T-cell (primary cell): ENCODE measurements at places on chromosomes 1 and 21. TPM values are rescaled to one million over a fixed set of nuclear protein-coding genes. Genes with fewer than 3 reads are reported as not detected.

DNA sequence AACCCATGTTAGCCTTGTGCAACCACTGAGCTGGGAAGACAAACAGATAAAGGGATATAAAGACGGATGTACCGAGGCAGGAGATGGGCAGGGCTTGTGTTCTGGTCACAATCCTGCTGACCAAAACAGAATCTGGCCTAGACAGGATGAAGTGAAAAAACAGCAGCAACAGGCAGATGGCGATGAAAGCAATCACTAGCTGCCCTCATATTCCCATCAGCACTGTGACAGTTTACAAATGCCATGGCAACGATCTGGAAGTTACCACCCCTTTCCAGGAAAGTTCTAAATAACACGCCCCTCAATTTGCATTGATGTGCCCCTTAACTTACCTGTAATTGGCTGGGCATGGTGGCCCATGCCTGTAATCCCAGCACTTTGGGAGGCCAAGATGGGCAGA lies 40.6 kb upstream of the CD46 start:
- no peak for DNase-seq

TSNAX gene
- 40.6 TPM for total RNA-seq

DNA sequence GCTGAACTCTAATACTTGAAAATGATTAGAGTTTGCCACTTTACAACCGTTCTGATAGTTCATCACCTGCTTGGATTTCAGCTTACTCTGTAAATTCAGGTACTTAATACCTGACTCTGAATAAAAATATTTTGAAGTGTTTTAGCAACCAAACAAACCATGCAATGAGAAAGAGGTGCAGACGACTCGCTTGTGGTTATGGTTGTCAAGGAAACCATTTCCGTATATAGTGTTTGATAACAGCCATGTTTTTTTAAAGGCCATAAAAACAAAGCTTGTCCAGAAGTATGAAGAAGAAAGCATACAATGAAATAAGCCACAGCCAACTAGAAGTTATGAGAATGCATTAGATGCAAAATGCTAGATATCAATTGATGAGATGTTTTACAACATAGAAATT lies 167.2 kb upstream of the HMCN1 start:
- peak; percentile 49 for DNase-seq

GRCh38 chr1:202661136-202661845 lies 49.0 kb downstream of the SYT2 start:
- DNase-seq: no peak

DNA sequence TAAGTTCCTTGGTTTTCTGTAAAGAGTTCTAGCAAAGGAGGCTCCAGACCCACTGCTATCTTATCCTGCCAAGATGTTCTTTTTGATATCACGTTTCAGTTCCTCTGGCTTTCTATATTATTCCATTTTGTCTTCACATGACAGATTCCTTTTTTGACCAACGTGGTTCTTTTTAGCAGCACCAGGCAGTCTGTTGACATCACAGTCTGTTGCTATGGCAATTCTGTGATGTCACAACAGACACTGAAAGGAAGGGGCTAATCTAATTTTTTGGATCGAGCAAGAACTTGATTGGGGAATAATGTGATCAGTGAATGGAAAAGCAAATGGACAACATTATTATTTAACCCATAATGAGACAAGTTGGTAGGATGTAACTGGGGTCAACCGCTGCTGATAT lies 64.5 kb upstream of the GOLT1A start:
- no peak for DNase-seq

GRCh38 chr1:42929434-42930177 lies 29.1 kb downstream of the SLC2A1 start:
- no peak for DNase-seq

DNA sequence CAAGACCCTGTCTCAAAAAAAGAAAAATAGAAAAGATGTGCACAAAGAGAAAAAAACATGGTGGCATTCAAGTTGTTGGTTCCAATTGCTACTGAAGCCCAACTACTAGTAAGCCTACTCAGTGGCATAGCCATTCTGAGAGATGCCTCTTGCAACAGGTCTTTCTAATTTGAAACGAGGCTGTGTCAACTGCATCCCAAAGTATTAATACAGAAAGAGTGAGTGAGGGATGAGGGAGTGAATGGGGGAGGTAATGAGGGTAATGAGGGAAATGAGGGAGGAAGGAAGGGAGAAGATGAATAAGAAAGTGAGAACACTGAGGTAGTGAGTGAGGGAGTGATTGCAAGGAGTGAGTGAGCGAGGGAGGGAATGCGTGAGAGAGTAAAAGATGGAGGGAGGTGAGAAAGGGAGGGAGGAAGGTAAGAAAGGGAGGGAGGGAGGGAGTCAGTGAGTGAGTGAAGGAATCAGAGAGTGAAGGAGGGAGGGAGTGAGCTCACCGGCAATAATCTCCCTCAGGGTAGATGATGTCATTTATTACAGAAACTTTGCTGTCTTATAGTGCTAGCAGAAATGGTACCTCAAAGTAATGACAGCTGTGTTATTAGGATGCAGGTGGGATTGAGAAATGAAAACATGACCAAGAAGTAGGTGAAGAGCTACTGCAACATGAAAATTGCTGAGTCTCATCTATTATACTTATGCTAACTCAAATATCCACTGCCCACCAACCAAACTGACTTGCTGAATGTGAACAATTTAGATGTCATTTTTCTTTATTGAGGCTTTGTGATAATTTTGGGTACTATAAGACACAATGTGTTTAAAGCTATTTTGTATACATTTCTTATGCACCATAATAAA lies 75.6 kb upstream of the ADAM30 start:
- DNase-seq: no peak

GRCh38 chr1:95852483-95853070 lies 618.6 kb downstream of the RWDD3 start:
- DNase-seq: no peak

- DNase-seq: no peak
Observed at GRCh38 chr1:97570691-97571090, 350.1 kb downstream of the DPYD start.

- no peak for DNase-seq
Observed at GRCh38 chr21:18335651-18336236, 67.8 kb downstream of the TMPRSS15 start.

GRCh38 chr1:221045842-221046831 lies 166.9 kb downstream of the HLX start:
- DNase-seq: no peak

TSPAN1 gene
- 0.53 TPM for total RNA-seq

GRCh38 chr1:18288722-18289121 lies 181.1 kb downstream of the IGSF21 start:
- no peak for DNase-seq

GRCh38 chr21:38297194-38297631 lies 40.4 kb downstream of the KCNJ15 start:
- DNase-seq: no peak

LEMD1 gene
- 0.69 TPM for total RNA-seq

- DNase-seq: no peak
Observed at GRCh38 chr1:99133756-99134500, 129.3 kb upstream of the PLPPR5 start.

EFNA1 gene
- 1.6 TPM for total RNA-seq

DNA sequence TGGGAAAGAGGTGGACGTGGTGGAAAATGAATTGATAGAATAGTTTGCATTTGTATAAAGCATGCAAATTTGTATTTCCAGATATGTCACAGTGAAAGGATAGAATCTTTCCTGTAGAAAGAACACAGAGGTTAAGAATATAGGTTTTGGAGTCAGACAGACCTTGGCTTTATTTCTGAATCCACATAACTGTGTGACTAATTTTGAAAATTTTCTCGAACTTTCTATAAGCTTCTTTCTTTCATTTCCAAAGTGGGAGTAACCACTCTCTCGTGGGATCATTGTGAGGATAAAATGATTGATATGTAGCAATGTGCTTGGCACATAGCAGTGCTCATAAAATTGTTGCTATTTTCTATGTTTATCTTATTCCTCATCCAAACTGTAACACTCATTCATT lies 108.8 kb downstream of the DISC1 start:
- no peak for DNase-seq

- no peak for DNase-seq
Observed at GRCh38 chr1:59506952-59507351, 210.1 kb downstream of the FGGY start.

OTUD3 gene
- 19.3 TPM for total RNA-seq

GRCh38 chr1:153540394-153541361 lies at the start of gene S100A5:
Gene S100A5 (minus strand): TSS chr1:153540934. CDS start chr1:153540191, 743 bp downstream.
- peak; percentile 11 for DNase-seq

DNA sequence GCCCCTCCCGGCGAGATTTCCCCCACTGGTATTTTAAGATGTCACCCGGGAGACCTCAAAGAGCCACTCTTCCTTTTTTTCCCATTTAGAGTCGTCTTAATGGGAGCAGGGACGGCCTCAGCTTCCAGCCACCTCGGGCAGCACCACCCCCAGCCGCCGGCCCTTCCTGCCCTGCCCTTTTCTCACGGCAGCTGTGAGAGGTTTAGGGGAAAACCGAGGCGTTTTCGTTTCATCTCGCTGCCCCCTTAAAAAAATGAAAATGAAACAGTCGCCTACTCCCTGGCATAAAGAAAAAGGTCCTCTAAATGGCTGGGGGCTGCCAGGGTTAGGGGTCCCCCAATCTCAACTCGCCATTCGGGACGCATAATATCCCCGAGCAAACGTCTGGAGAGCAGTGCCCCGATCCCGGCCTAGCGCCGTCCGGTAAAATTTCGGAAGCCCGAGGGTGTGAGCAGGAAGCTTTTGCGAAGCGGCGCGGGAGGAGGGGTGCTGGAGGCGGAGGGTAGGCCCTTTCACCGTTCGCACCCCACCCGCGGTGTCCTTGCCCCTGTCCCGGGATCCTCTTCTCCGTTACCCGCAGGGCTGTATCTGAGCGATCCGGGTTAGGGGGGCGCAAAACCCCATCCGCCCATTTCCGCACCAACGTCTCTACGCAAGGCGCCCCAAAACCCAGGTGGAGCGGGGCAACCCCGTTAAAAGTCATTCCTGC lies 1.2 kb downstream of the RUNX3 start:
- peak; percentile 56 for DNase-seq

ODF2L gene
- 76.0 TPM for total RNA-seq

GRCh38 chr1:42152119-42152518 lies 1.1 kb upstream of the GUCA2B start:
- no peak for DNase-seq

DNA sequence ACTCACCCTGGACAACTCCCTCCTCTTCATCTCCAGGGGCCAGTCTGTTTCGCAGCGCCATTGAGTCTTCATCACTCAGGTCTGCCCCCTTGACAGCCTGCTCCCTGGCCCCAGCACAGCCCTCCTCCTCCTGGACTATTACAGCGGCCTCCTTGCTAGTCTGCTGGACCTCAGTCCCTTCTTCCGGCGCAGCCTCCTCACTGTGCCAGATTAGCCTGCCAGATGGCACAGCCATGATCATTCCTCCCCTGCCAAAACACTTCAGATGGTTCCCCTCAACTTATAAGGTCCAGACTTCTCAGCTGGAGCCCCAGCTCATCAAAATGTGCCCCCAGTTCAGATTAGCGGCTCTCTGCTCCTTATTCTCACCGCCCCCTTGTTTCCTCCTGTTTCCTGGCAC lies 7.0 kb upstream of the CELSR2 start:
- no peak for DNase-seq

HENMT1 gene
- total RNA-seq: 16.0 TPM

GRCh38 chr1:114756009-114756892 lies 1.5 kb downstream of the CSDE1 start:
- DNase-seq: no peak

- DNase-seq: peak; percentile 32
Observed at GRCh38 chr1:153572569-153573015, 6.9 kb upstream of the S100A2 start.

- DNase-seq: no peak
Observed at GRCh38 chr21:26546446-26547097, 26.5 kb downstream of the CYYR1 start.

DNA sequence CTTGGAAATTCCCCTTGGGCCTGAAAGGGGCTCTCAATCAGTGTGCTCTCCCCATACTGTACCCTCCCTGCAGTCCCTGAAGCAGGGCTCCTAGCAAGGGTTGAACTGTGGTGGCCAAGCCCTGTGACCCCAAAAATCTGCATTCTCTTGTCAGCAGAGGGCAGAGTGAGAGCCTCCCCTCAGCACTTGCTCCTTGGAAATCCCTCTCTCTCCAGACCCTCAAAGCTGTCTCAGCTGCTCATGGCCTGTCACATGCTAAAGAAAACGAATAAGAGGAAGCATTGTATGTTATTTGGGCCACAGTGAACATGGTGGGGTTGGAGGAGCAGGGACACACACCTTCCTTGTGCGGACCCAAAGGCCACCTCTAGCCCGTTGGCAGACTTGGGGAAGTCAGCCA lies 47.2 kb upstream of the SYNC start:
- DNase-seq: no peak

DNA sequence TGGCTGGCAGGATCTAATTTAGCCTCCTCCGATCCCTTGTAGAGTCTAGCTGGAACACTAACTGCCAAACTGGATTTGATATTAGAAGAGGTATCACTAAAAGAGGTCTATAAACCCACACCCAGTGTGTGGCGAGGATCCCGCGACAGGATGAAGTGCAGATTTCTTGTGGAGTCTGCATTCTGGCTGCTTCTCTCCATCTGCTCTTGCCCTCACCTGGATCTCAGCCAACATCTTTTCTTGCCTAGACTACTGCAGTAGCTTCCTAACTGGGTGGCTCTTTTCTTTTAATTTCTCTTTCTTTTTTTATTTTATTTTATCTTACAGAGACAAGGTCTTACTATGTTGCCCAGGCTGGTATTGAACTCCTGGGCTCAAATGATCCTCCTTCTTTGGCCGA lies 48.9 kb upstream of the CAPZB start:
- DNase-seq: no peak

- no peak for DNase-seq
Observed at GRCh38 chr1:89171067-89171438, 4.8 kb downstream of the GBP7 start.

CTTNBP2NL gene
- 1.1 TPM for total RNA-seq

DNA sequence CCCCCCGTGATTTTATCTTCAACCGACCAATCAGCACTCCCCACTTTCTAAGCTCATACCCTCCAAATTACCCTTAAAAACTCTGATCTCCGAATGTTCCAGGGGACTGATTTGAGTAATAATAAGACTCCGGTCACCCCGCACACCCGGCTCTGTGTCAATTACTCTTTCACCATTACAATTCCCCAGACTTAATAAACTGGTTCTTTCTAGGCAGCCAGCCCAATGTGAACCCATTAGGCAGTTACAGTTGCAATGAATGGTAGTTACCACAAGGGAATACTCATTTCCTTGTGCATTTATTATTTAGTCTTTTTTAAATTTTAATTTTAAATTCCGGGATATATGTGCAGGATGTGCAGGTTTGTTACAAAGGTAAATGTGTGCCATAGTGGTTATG lies 177.9 kb downstream of the HFM1 start:
- DNase-seq: no peak

DNA sequence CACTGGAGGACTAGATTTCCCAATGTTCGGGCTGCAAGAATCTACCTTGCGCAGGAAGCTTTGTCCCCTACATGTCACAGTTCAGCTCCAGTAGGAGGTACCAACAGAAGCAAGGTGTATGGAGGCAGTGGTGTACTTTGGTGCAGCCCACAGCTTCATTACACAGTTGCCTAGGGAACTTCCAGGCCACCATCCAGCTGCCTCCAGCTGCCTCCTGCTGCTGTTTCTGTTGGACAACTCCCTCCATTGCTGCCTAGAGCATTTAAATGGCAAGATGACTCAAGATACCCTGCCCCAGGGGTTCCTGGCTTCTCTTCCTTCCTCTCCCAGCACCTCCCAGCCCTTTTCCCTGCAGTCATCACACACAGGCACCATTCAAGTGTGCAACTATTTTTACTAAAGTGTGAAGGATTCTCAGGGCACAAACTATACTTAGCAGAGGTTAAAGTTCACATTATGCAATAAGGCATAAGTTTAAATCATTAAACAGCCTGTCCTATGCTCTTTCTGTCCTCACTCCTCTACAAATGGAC lies 39.0 kb upstream of the ATP1A1 start:
- DNase-seq: no peak
